CD4-positive, alpha-beta T cell (primary cell): ENCODE measurements at places on chromosomes 5 and 9.
A peak's percentile ranks its signal among the peaks of the same experiment; 100 is the strongest.

DNA sequence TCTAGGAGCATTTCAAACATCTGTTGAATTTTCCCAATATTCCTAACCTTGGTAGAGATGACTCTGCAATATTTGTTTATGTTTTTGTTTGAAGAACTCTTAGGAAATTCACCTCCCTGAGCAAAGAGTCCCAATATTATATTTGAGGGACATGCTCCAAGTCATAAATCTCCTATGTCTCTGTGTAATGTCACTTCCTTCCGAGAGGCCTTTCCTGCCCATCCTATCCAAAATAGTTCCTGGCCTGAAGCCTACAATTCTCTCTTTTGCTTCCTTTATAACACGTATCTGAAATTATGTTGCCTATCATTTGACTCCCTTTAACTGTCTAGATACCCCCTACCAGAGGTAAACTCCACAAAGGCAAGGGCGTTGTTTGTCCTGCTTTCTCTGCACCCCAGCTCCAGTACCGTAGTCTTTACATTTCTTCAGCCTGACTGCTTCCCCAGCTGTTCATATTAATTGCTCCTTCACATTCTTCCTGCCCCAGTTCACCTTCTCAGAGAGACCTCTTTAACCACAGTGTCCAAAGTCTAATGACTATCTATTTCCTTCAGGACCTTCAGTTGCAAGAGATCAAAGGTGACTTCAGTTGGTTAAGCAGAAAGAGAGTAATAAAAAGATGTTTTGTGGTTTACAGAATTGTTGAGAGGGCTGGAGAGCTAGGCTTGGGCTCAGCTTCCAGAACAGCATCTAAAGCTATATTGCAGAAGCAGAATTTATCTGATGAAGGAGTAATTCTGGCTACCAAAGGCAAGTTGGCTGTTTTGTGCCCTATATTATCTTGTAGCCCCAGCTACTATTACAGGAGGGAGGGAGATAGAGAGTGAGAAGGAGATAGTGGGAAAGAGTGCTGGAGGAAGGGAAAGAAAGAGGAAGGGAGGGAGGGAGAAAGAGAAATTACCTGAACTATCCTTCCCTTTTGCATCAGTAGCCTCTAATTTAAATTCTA, 109.3 kb upstream of the TMEM161B start:
- no peak overlapping the region for H3K27ac ChIP-seq
- no peaks in the 10 kb centered on the region for H3K27me3 ChIP-seq
- no peaks in the 10 kb centered on the region for H3K4me1 ChIP-seq
- no peaks in the 10 kb centered on the region for H3K36me3 ChIP-seq

GRCh38 chr5:164119806-164120447, 614.5 kb downstream of the MAT2B start:
- no peak overlapping the region for H3K27ac ChIP-seq
- H3K36me3 ChIP-seq = no peaks in the 10 kb centered on the region
- H3K4me3 ChIP-seq = no peak overlapping the region
- no peak for DNase-seq
- no peaks in the 10 kb centered on the region for H3K4me1 ChIP-seq
- no peaks in the 10 kb centered on the region for H3K27me3 ChIP-seq

DNA sequence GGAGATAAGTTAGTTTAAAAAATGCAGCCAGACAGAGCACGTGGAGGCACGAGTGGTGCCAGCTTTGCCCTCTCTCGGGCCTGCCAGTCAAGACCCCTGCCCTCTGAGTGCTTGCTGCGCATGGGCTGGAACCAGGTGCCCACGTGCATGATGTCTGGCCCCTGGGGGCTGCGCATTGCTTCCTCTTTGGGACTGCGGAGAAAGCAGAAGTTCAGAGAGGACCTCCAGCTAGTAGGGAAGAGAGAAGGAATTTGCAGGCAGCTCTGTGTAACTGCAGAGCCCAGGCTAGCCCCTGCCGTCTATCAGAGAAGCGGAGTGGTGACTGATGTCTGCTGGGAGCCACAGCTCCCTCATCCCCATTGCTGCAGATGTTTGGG, 9.7 kb upstream of the RNU6ATAC start:
- no peak overlapping the region for H3K27ac ChIP-seq
- no peak overlapping the region for H3K4me3 ChIP-seq
- H3K36me3 ChIP-seq = no peaks in the 10 kb centered on the region

DNA sequence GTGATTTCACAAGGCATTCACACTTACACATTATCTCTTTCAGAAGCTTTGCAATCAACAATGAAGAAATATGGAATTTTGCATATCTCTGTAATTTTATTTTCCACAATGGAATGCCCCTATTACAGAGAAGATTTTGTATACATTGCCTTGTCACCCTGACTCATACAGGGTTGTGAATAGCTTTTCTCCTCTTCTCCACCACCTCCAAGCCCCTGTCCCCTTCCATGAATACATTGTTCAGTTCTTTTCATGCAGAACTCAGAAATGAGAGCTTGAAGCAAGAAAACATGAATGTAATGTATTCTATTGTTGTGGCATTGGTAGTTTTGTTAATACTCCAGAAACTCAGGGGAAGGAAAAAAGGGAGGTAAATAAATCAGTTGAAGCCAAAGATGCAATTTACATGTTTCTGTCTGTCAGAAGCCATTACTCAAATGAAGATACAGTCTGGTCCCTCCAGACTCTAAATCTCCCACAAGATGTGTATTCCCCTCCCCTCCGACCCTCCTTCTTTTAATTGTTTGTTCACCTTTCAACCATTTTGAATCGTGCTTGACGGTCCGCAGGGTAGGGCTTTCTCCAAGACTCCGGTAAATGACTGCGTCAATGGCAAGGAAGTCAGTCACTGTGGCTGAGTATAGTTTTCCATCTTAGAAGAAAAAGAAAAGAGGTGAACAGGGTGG, 86.1 kb downstream of the SEMA6A start:
- H3K4me1 ChIP-seq = peaks cover 2% of the 10 kb centered on the region
- DNase-seq = no peak
- no peak overlapping the region for H3K27ac ChIP-seq
- no peaks in the 10 kb centered on the region for H3K36me3 ChIP-seq
- H3K4me3 ChIP-seq = no peak overlapping the region

- no peak overlapping the region for H3K27ac ChIP-seq
- peaks cover 46% of the 10 kb centered on the region for H3K4me1 ChIP-seq
- H3K27me3 ChIP-seq = no peaks in the 10 kb centered on the region
- H3K4me3 ChIP-seq = peak overlapping the region; percentile 48
Measured at GRCh38 chr9:135907006-135907430, 328 bp downstream of the CAMSAP1 start.

- H3K4me1 ChIP-seq = no peaks in the 10 kb centered on the region
- no peaks in the 10 kb centered on the region for H3K27me3 ChIP-seq
- H3K27ac ChIP-seq = no peak overlapping the region
- DNase-seq = no peak
- H3K36me3 ChIP-seq = no peaks in the 10 kb centered on the region
Measured at GRCh38 chr9:37623267-37623666, 27.5 kb upstream of the FRMPD1 start.

- no peaks in the 10 kb centered on the region for H3K36me3 ChIP-seq
- H3K27ac ChIP-seq = no peak overlapping the region
- no peak overlapping the region for H3K4me3 ChIP-seq
- H3K4me1 ChIP-seq = no peaks in the 10 kb centered on the region
Measured at GRCh38 chr5:64532657-64533056, 26.8 kb downstream of the RGS7BP start.

- DNase-seq = no peak
- H3K27ac ChIP-seq = no peak overlapping the region
- no peaks in the 10 kb centered on the region for H3K4me1 ChIP-seq
- H3K4me3 ChIP-seq = no peak overlapping the region
Measured at GRCh38 chr9:27247756-27248155, 49.2 kb downstream of the EQTN start.

GRCh38 chr5:172630482-172630881, 10.6 kb upstream of the NEURL1B start:
- no peak overlapping the region for H3K27ac ChIP-seq
- H3K4me3 ChIP-seq = no peak overlapping the region
- no peaks in the 10 kb centered on the region for H3K4me1 ChIP-seq
- H3K27me3 ChIP-seq = peaks cover 3% of the 10 kb centered on the region
- H3K36me3 ChIP-seq = no peaks in the 10 kb centered on the region

DNA sequence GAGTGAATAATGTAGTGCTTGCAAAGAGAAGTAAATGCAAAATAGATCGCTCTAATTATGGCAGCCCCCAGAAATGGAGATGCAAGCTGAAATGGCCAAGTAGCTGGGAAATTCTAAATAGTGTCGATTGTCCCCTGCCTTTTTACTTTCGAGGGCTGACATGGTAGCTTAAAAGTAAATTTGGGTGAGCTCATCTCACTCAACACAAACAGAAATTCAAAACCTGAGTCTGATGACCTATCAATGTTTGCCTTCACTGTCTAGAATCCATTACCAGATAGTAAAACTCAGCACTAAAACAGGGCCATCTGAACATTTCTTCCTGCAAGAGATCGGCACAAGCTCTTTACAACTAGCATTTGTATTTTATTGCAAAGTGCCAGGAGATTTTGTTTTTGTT, 7.0 kb upstream of the LHX2 start:
- no peak for DNase-seq
- no peaks in the 10 kb centered on the region for H3K36me3 ChIP-seq
- H3K27ac ChIP-seq = no peak overlapping the region
- peaks cover 14% of the 10 kb centered on the region for H3K4me1 ChIP-seq
- no peak overlapping the region for H3K4me3 ChIP-seq

- no peak overlapping the region for H3K4me3 ChIP-seq
- no peak for DNase-seq
- H3K27ac ChIP-seq = no peak overlapping the region
- H3K36me3 ChIP-seq = no peaks in the 10 kb centered on the region
Measured at GRCh38 chr5:44933686-44934085, 124.9 kb downstream of the MRPS30 start.

DNA sequence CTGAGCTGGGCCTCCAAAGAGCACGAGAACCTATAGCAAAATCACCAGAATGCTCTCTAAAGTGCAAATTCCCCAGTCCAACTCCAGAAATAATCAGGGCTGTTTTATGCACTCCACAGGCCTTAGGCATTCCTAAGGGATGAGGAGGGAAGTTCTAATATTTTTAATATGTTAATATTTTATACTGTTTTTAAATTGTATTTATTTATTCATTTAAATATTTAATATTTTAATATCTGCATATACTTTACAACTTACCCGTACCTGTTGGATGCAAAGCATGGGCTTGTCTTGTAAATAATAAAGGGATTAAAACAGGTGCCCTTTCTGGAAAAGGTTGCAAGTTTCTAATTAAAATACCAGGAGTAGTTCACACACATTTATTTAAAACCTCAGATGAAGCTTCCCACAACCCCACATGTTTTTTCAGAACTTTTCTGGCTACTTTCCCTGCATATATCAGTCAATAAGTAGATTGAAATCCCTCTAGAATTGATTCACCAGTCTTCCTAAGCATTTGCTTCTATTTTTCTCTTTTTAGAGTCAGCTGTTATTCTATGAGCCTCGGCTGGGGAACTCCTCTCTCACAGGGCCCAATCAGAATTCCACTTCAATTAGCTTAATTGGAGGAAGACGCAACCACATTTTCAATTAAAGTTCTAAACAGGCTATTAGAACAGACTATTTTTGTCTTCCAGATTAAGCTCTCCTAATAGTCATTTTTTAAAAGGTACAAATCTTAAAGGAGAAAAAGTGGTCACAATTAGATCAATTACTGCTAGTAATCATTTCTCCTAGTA, 140.8 kb downstream of the CDH6 start:
- H3K4me1 ChIP-seq = no peaks in the 10 kb centered on the region
- H3K27ac ChIP-seq = no peak overlapping the region
- no peaks in the 10 kb centered on the region for H3K36me3 ChIP-seq
- peaks cover 4% of the 10 kb centered on the region for H3K27me3 ChIP-seq
- H3K4me3 ChIP-seq = no peak overlapping the region

GRCh38 chr5:6405591-6405990, 27.2 kb upstream of the MED10 start:
- no peaks in the 10 kb centered on the region for H3K4me1 ChIP-seq
- no peaks in the 10 kb centered on the region for H3K36me3 ChIP-seq
- H3K4me3 ChIP-seq = no peak overlapping the region

DNA sequence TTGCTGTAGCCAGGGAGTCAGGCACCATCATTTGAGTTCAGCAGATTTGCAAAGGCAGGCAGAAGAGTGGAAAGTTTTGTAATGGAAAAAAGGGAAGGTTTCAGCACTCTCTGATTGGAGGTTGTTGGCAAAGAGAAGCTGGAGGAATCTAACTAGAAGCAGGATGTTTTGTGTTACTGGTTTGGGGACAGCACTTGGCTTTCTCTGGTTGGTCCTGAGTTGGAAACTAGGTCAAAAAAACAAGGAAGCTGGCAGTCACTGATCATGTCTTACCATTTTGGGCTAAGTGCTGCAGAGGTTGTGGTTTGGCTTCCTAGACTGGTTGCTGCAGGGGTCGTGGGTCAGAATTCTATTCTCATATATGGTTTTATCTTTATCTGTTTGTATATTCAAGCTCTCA, 189.8 kb downstream of the DRD1 start:
- no peak for DNase-seq
- H3K36me3 ChIP-seq = no peaks in the 10 kb centered on the region
- H3K27ac ChIP-seq = no peak overlapping the region
- H3K4me3 ChIP-seq = no peak overlapping the region

GRCh38 chr9:97983589-97984187, 547 bp downstream of the ANP32B start:
- peak; percentile 60 for DNase-seq
- peaks cover 55% of the 10 kb centered on the region for H3K4me1 ChIP-seq
- H3K27ac ChIP-seq = peak overlapping the region; percentile 88
- H3K27me3 ChIP-seq = no peaks in the 10 kb centered on the region
- H3K36me3 ChIP-seq = no peaks in the 10 kb centered on the region
- peak overlapping the region; percentile 78 for H3K4me3 ChIP-seq

DNA sequence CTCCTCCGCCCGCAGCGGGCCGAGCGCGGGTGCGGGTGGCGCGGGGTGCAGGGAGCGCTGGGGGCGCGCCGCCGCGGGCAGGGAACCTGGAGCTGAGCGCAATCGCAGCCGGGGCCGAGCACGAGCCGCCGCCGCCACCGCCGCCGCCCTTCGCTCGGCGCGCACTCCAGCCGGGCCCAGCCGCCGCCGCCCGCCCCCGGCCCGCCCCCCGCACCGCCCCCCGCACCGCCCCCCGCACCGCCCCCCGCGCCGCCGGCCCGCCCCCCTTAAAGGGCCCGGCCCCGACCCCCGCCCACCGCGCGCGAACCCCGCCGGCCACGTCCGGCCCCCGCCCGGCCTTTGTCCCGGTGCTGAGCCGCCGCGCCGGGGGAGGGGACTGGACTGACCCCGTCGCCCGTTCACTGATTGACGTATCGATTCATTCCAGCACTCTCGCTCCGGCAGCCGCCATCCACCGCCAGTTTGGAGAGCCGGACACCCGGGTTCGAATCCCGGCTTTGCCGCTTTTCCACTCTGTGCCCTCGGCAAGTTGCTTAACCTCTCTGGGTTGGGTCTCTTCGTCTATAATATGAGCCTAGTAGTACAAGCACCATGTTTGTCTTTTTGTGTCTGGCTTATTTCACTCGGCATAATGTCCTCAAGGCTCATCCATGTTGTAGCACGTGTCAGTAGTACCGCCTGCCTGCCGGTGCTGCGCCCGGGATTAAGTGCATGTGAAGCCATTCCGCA, at the start of gene SH3PXD2B:
TSS of gene SH3PXD2B (minus strand) at position 168 of the 729 bp plus-strand sequence. CDS start 173 bp downstream, outside the sequence.
- H3K4me3 ChIP-seq = peak within 1 kb of the TSS; percentile 38
- peak; percentile 16 for DNase-seq
- peaks cover 20% of the 10 kb centered on the region for H3K4me1 ChIP-seq
- no peak within 1 kb of the TSS for H3K27ac ChIP-seq

- no peaks in the 10 kb centered on the region for H3K36me3 ChIP-seq
- no peaks in the 10 kb centered on the region for H3K27me3 ChIP-seq
- no peak overlapping the region for H3K27ac ChIP-seq
- H3K4me1 ChIP-seq = no peaks in the 10 kb centered on the region
- no peak overlapping the region for H3K4me3 ChIP-seq
- no peak for DNase-seq
Measured at GRCh38 chr5:159543326-159543725, 213.0 kb upstream of the IL12B start.

GRCh38 chr9:18350995-18351595, 122.9 kb upstream of the ADAMTSL1 start:
- no peak overlapping the region for H3K27ac ChIP-seq
- no peaks in the 10 kb centered on the region for H3K27me3 ChIP-seq
- H3K4me1 ChIP-seq = no peaks in the 10 kb centered on the region
- H3K4me3 ChIP-seq = no peak overlapping the region
- no peaks in the 10 kb centered on the region for H3K36me3 ChIP-seq
